ENCODE measurements at places on chromosomes 4 and X. TPM values are rescaled to one million over a fixed set of nuclear protein-coding genes. Genes with fewer than 3 reads are reported as not detected.

The SUPT20HL2 gene
- not detected for total RNA-seq

The DEFB131A gene
- total RNA-seq = not detected

The APOOL gene
- total RNA-seq = 15.4 TPM

The LONRF3 gene
- 1.7 TPM for total RNA-seq

The ABCG2 gene
- total RNA-seq = 0.54 TPM

The MTTP gene
- total RNA-seq = 0.59 TPM

The GK gene
- 27.7 TPM for total RNA-seq

The FAM241A gene
- 4.5 TPM for total RNA-seq

The ATOH1 gene
- not detected for total RNA-seq

The PLAC8 gene
- 88.7 TPM for total RNA-seq

The GPR173 gene
- total RNA-seq = 0.70 TPM

The PLXNB3 gene
- 8.2 TPM for total RNA-seq

The PABPC1L2A gene
- not detected for total RNA-seq

The FHIP1A gene
- total RNA-seq = 0.86 TPM

The MAGEA4 gene
- total RNA-seq = not detected

GRCh38 chr4:62252728-62253127 is 1052.6 kb downstream of the ADGRL3 start:
- H3K27me3 ChIP-seq = no peaks in the 10 kb centered on the region
- no peak overlapping the region for H3K27ac ChIP-seq
- no peak overlapping the region for H3K4me3 ChIP-seq
- no peaks in the 10 kb centered on the region for H3K36me3 ChIP-seq

DNA sequence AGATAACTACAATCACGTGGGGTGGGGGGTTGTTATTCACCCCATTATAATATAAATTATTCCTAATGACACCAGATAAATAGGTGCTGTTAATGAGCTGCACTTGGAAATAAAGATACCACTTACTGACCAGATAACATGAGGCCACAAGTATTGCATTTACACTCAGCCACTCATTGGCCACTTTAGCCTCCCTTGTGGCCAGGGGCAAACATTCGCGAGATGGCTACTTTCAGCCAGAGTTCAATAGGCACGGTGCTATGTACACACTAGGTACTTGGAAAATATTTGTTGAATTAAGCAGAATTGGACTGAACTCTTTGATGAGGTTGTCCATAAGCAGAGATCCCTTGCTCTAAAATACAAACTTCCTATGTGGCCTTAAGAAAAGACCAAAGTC is 713.7 kb upstream of the TENM3 start:
- no peaks in the 10 kb centered on the region for H3K36me3 ChIP-seq
- no peak overlapping the region for H3K4me3 ChIP-seq
- H3K27ac ChIP-seq = no peak overlapping the region
- no peaks in the 10 kb centered on the region for H3K27me3 ChIP-seq

GRCh38 chrX:70834589-70834988 is 73.9 kb downstream of the TEX11 start:
- no peak overlapping the region for H3K27ac ChIP-seq
- H3K4me1 ChIP-seq = no peaks in the 10 kb centered on the region
- H3K4me3 ChIP-seq = no peak overlapping the region
- no peak for DNase-seq

DNA sequence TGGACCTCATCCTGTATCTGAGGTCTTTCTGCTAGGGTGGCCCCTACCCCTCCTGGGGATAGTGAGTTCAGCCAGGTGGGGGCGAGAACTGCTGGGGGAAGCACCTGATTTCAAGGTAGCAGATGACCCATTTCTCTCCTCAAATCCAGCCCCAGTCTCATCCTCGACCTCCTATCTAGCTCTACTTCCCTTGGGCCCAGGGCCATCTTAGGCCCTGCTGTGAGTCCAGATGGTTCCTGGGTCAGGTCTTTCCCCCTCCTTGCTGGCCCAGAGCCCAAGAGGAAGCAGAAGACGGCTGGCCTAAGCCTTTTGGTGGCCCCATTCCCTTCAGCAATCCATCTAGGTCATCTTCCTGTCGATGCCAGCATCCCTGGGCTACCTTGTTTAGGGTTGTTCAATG is 3.3 kb downstream of the CDK16 start:
- H3K27ac ChIP-seq = no peak overlapping the region
- peaks cover 32% of the 10 kb centered on the region for H3K4me1 ChIP-seq
- H3K36me3 ChIP-seq = peaks cover 30% of the 10 kb centered on the region
- no peak for DNase-seq

DNA sequence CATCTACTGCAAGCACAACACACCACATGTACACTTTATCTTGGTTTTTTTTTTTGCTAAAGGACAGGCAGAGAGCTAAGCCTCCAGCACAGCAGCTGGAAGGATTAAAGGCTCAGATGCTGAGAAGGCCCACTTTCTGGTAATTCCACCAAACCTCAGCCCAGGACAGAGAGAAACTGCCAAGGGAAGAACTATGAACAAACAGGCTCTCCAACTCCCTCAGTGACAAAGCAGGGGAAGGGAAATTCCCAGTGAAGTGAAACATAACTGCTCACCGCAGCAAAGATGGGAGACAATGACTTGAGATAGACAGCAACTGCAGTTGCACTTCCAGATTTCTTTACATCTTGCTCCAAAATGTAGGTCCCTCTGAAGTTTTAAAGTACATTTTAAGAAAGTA is 4.8 kb downstream of the PROM1 start:
- peaks cover 18% of the 10 kb centered on the region for H3K4me1 ChIP-seq
- peaks cover 47% of the 10 kb centered on the region for H3K27me3 ChIP-seq
- no peaks in the 10 kb centered on the region for H3K36me3 ChIP-seq
- peak; percentile 7 for DNase-seq
- no peak overlapping the region for H3K27ac ChIP-seq
- H3K4me3 ChIP-seq = no peak overlapping the region

DNA sequence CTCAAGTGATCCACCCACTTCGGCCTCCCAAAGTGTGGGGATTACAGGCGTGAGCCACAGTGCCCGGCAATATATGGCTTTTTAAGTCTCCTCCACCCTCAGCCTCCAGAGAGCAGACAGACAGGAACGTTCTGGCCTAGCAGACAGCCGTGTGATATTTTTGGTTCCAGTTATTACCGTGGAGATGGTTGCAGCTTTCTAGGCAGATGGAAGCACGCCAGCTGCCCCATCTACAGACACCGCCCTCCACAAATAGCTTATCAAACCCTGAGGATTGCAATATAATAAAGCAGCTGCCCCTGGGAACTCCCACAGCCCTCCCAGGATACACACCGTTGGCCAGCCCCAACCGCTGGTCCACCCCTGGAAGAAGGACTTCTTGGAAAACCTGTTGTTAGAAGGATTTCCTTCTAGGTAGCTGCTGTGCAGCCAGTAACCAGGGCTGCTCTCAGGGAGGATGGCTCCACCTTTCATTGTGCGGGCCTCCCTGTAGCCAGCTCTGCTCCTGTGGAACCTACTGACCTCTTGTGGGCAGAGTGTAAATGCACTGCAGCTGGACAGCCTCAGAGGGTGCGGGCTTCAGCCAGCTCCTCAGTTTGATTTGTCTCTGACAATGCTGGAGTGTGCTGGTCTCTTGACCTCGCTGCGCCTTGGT is 44.0 kb downstream of the SLC25A5 start:
- H3K27ac ChIP-seq = no peak overlapping the region
- no peaks in the 10 kb centered on the region for H3K27me3 ChIP-seq

DNA sequence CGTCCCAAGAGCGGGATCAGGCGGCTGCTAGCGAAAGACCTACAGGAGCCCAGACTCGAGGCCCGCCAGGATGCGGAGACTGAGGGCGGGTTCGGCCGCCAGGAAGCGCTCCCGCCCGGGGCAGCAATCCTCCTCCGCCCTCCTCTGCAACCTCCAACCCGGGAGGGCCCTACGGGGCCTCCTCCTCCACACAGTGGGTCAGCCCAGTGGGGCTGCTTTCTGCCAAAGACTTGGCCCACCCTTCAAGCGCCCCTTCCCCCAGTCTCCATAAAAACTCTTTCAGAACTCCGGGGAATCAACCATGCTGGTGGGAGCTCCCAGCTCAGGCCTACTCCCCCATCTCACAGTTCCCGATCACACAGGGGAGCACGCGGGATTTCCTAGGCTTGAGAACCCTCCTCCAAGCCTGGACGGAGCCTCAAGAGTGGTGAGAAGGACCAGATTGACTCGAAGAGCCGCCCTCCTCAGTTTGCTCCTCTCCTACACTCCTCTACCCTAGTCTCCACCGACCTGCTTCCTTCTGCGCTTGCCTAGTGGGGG is 77.5 kb downstream of the RLIM start:
- H3K4me3 ChIP-seq = peak overlapping the region; percentile 69
- no peaks in the 10 kb centered on the region for H3K36me3 ChIP-seq
- peaks cover 23% of the 10 kb centered on the region for H3K4me1 ChIP-seq
- H3K27ac ChIP-seq = peak overlapping the region; percentile 50

DNA sequence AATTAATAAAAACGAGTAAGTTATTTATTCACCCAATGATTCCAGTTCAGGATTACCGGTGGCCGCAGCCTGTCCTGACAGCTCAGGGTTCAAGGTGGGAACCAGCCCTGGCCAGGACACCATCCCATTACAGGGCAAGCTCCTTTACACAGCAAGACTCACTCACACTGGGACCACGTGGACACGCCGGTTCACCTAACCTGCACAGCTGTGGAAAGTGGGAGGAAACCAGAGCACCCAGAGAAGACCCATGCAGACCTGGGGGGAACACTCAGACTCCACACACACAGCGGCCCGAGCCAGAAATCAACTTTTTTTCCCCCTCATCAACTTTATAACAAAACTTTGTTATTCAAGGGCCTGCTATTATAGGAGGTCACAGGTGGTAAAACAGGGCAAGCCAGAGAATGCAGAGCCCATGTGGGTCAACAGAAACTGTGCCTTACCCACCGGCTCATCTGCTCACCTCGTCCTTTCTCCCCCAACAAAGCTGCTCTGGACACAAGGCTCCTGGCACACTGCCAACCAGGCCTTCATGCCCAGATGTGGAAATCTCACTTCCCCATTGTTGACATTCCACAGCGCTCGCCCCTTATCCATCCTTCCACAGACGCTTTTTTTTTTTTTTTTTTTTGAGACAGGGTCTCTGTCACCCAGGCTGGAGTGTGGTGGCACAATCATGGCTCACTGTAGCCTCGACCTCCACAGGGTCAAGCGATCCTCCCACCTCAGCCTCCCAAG is 8.0 kb upstream of the ODAPH start:
- peaks cover 3% of the 10 kb centered on the region for H3K36me3 ChIP-seq
- H3K4me1 ChIP-seq = no peaks in the 10 kb centered on the region
- no peak overlapping the region for H3K4me3 ChIP-seq
- no peak overlapping the region for H3K27ac ChIP-seq

GRCh38 chr4:62640296-62640695 is 1440.2 kb downstream of the ADGRL3 start:
- H3K4me1 ChIP-seq = no peaks in the 10 kb centered on the region
- no peak overlapping the region for H3K4me3 ChIP-seq
- H3K27ac ChIP-seq = no peak overlapping the region
- no peaks in the 10 kb centered on the region for H3K36me3 ChIP-seq
- no peaks in the 10 kb centered on the region for H3K27me3 ChIP-seq

- no peak overlapping the region for H3K27ac ChIP-seq
- no peaks in the 10 kb centered on the region for H3K36me3 ChIP-seq
These were observed 86.0 kb downstream of the WWC2 start for GRCh38 chr4:183185018-183185417.

DNA sequence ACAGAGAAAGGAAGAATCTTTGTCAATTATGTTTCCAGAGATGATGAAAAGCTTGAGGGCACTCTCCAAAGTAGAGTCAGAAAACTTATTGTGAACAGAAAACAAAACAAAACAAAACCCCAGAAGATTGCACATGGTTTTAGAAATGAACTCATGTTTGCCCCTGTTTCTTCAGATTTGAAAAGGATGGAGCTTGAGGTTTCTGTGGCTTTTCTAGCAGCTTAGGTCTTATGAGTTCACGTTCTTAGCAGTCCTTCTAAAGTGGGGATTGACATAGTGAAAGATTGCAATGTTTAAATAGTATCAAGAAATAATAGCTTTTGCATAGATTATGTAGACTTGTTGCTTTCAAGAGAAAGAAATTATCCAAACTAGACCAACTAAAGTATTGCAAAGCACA is 421.8 kb downstream of the GBA3 start:
- no peaks in the 10 kb centered on the region for H3K4me1 ChIP-seq
- no peak for DNase-seq
- H3K36me3 ChIP-seq = no peaks in the 10 kb centered on the region
- no peak overlapping the region for H3K4me3 ChIP-seq
- H3K27me3 ChIP-seq = no peaks in the 10 kb centered on the region

- no peak overlapping the region for H3K4me3 ChIP-seq
- no peaks in the 10 kb centered on the region for H3K27me3 ChIP-seq
- H3K27ac ChIP-seq = no peak overlapping the region
These were observed 47.1 kb downstream of the KLF3 start for GRCh38 chr4:38711066-38711465.

DNA sequence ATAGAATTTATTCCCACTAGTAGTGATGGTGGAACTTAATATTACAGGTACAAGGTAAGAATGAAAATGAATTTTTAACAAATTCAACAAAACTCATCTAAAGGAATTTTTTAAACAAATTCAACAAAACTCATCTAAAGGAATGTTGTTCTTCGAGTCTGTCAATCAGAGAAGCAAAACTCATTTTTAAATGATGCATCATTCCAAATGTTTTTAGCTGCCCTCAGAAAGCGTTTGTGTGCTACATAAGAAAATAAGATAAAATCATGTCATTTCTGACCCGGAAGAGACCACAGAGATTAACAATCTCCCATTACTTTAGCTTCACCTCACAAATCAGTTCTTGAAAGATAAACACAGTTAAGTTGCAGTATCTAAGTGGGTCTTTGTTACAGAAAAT is 129.4 kb downstream of the REELD1 start:
- no peaks in the 10 kb centered on the region for H3K27me3 ChIP-seq
- no peak overlapping the region for H3K27ac ChIP-seq
- H3K36me3 ChIP-seq = no peaks in the 10 kb centered on the region
- no peak for DNase-seq

- peak; percentile 29 for DNase-seq
- no peaks in the 10 kb centered on the region for H3K27me3 ChIP-seq
- H3K36me3 ChIP-seq = no peaks in the 10 kb centered on the region
These were observed 46.4 kb downstream of the PAGE2 start for GRCh38 chrX:55135171-55135570.

DNA sequence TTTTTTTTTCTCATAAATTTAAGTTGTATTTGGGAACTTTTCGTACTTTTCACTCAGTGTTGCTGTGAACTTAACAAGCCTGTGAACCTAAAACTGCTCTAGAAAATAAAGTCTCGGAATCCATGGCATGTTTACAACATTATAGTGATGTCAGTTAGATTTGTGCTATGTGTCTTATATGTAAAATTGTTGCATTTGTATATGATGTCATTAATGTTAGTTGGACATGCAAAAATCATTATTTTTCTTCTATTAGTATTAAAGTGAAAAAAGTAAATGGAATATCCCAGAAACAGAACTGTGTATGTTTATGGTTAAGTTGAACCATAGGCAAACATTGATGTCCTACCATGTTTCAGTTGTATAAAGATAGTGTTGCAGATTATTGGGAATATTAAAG is 85.2 kb downstream of the STIM2 start:
- no peaks in the 10 kb centered on the region for H3K27me3 ChIP-seq
- DNase-seq = no peak
- no peak overlapping the region for H3K27ac ChIP-seq
- H3K4me3 ChIP-seq = no peak overlapping the region
- H3K36me3 ChIP-seq = peaks cover 30% of the 10 kb centered on the region
